ENCODE measurements at places on chromosomes 11 and 22.

DNA sequence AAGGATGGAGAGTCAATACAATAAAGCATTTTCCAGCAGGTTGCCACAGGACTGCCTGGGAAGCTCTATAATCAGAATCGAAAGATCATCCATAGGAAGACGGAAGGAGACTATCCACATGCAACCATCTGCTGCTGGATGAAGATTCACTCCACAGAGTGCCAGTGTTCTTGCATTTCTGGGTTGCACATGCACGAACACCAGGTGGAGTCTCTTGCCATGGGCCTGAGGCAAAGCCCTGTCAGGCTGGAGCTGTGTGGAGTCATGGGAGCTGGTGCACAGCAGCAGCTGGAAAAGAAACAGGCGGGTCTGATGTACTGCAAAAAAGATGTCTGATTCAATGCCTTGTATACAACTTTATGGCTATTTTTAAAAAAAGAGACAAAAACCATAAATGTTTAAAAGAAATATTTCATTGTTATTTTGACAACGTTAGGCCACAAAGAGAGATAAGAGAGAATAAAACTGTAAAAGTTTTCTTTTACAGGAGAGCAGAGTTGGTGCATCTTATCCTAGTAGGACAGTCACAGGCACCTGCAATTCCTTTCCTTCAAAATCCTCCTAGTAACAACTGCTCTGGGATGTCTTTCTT, 12.9 kb upstream of the FAT3 start:
- DNase-seq = no peak

DNA sequence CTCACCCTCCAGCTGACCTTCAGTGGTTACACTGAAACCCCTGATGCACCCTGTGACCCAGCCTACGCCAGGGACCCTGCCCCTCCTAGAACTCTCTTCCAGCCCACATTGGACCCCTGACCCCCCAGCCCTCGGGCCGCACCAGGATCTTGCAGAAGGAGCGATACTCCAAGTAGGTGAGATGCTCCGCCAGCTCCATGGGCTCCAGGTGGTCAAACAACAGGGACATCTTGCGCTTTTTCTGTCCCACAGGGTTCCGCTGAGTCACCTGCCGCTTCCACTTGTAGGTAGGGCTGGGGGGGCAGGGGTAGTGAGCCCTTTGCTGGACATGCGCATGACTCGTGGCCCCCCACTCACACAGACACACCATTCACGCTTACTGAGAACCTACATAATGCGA, 4.1 kb downstream of the RASGRP2 start:
- no peak for DNase-seq

DNA sequence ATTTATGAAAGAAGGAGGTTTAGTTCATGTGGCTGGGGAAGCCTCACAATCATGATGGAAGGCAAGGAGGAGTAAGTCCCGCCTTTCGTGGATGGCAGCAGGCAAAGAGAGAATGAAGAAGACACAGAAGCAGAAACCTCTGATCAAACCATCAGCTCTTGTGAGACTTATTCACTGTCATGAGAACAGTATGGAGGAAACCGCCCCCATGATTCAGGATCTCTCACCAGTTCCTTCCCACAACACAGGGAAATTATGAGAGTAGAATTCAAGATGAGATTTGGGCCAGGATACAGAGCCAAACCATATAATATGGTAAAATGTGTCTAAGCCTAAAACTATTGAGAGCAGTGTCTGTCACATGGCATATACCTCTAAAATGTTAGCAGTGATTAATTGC, 503.8 kb upstream of the CCDC179 start:
- no peak for DNase-seq

GRCh38 chr11:133559382-133559781, 27.1 kb upstream of the OPCML start:
- no peak for DNase-seq

GRCh38 chr11:79536155-79536917, 95.5 kb upstream of the TENM4 start:
- no peak for DNase-seq
